ENCODE measurements at places on chromosomes 6 and 20. TPM values are rescaled to one million over a fixed set of nuclear protein-coding genes. Genes with fewer than 3 reads are reported as not detected.

Gene EYA4
- total RNA-seq: 33.7 TPM

Gene TPX2
- total RNA-seq: 111 TPM

Gene UBE3D
- 9.3 TPM for total RNA-seq

Gene TRIM15
- not detected for total RNA-seq

Gene RAB23
- total RNA-seq: 19.9 TPM

Gene SAMD5
- total RNA-seq: 2.1 TPM

Gene SLC35F1
- 0.18 TPM for total RNA-seq

Gene SLC26A8
- not detected for total RNA-seq

Gene SMLR1
- total RNA-seq: not detected

Gene CDH22
- not detected for total RNA-seq

Gene KCNG1
- total RNA-seq: 11.3 TPM

Gene IP6K3
- 0.06 TPM for total RNA-seq

Gene GATA5
- 0.41 TPM for total RNA-seq

Gene WFDC12
- not detected for total RNA-seq

Gene BTNL2
- total RNA-seq: not detected
